Stimulated activated CD4-positive, alpha-beta T cell treated with anti-CD3 and anti-CD28 coated beads, Interleukin-1b, Interleukin-23, amount 100 ng/mL, for 1 hour (primary cell): ENCODE measurements at places on chromosomes 1 and 21.

DNA sequence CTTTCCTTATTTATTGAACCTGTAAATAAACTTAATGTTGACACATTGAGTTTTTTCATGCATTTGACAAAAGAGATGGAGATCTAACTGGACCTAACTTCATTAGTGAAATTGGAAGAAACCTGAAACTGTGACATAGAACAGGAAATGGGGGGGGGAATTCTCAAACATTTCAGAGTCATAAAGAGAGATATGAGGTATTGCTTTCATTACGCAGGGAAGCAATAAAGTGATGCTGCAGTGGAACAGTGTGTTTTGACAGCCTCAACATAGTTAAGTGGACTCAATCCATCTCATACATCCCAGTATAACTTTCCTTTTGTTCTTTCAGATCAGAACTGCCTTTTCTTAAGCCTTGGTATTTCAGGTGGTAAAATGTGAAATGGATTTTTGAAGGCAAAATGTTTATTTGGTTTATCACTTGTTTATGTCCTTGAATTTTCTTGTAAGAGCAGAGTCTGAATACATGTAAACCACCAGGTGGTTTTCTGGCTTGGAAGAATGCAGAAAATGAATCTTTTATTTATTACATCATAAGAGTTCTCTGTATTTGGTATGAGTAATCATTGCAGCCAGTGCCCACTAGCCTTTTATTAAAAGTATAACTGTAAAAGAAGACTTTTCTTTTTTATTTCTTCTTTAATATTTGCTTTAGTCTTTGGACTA is 132.5 kb downstream of the ZNF326 start:
- no peak for DNase-seq

- no peak for DNase-seq
These were observed 517.5 kb downstream of the PLPP3 start for GRCh38 chr1:56061824-56062223.

GRCh38 chr1:17119773-17120480 is 676 bp upstream of the PADI2 start:
- DNase-seq, result no peak

GRCh38 chr1:193629875-193630274 is 443.5 kb upstream of the B3GALT2 start:
- no peak for DNase-seq

DNA sequence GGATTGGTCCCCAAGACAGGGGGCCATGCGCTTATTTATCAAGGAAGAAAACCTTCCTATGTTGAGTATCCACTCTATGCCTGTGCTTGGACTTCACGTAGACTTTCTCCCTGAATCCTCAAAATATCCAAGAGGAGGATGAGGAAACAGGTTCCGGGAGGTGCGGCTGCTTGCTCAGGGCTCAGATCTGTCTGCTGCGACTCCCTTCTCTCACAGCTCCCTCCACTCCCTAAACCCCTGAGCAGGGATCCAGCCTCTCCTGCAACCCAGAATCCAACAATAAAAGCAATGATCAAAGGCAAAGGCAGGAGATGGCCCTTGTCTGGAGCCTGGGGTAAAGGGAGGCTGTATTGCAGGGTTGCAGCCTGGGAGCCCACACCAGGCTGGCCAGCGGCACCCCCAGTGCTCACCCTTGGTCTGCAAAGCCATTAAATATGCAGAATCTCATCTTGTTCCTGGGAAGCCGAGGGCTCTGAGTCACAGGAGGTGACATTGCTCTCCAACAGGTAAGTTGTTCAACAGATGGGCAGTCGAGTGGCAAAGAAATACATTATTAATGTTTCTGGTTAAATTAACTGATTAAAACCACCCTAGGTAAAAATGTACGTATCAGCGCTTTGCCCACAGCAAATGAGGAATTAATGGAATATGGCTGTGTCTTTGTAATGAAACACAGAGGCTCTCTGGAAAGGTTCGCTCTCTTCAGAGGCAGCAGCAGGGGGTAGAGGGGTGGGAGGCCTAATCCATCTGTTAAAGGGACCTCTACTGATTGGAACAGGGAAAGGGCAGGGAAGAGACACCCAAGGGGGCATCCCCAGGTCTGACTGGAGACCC is 111.5 kb downstream of the GRIK3 start:
- no peak for DNase-seq
